ENCODE measurements at places on chromosomes 1 and 21. TPM values are rescaled to one million over a fixed set of nuclear protein-coding genes. Genes with fewer than 3 reads are reported as not detected.
A peak's percentile ranks its signal among the peaks of the same experiment; 100 is the strongest.

- no peak for DNase-seq
- H3K27me3 ChIP-seq, result no peaks in the 10 kb centered on the region
- H3K27ac ChIP-seq, result no peak overlapping the region
- no peak overlapping the region for H3K4me3 ChIP-seq
- no peaks in the 10 kb centered on the region for H3K36me3 ChIP-seq
Measured at GRCh38 chr1:159229896-159230295, 25.2 kb downstream of the ACKR1 start.

- H3K27me3 ChIP-seq, result no peaks in the 10 kb centered on the region
- no peak overlapping the region for H3K27ac ChIP-seq
- no peak overlapping the region for H3K4me3 ChIP-seq
- DNase-seq, result no peak
- no peaks in the 10 kb centered on the region for H3K4me1 ChIP-seq
- peaks cover 31% of the 10 kb centered on the region for H3K36me3 ChIP-seq
Measured at GRCh38 chr1:12272770-12273169, 42.9 kb downstream of the VPS13D start.

GRCh38 chr21:15295875-15296274 is 231.1 kb upstream of the NRIP1 start:
- H3K4me1 ChIP-seq, result no peaks in the 10 kb centered on the region
- no peak overlapping the region for H3K4me3 ChIP-seq
- H3K27ac ChIP-seq, result no peak overlapping the region
- no peak for DNase-seq

GRCh38 chr1:219927298-219927955 is 930 bp downstream of the SLC30A10 start:
- no peaks in the 10 kb centered on the region for H3K27me3 ChIP-seq
- no peak overlapping the region for H3K27ac ChIP-seq
- peak overlapping the region; percentile 67 for H3K4me3 ChIP-seq
- DNase-seq, result peak; percentile 27

DNA sequence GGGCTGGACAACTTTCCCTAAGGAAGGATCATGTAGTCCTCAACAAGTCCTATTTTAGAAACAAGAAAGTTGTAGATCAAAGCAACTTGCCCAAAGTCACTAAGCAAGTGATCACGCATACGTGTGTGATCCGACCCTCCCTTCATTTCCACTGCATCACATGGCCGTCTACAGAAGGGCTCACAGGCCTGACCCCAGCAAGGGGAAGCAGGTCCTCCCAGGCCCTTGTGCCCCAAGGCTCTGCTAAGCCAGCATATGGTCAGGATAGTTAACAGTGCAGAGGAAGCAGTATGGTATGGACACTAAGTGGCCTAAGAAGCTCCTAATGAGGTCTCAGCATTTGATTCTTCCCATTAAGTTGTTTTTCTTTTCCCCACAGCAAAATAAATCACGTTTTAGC is 24.8 kb downstream of the TFAP2E start:
- no peaks in the 10 kb centered on the region for H3K27me3 ChIP-seq
- DNase-seq, result no peak
- H3K4me1 ChIP-seq, result no peaks in the 10 kb centered on the region
- H3K27ac ChIP-seq, result no peak overlapping the region
- no peak overlapping the region for H3K4me3 ChIP-seq

DNA sequence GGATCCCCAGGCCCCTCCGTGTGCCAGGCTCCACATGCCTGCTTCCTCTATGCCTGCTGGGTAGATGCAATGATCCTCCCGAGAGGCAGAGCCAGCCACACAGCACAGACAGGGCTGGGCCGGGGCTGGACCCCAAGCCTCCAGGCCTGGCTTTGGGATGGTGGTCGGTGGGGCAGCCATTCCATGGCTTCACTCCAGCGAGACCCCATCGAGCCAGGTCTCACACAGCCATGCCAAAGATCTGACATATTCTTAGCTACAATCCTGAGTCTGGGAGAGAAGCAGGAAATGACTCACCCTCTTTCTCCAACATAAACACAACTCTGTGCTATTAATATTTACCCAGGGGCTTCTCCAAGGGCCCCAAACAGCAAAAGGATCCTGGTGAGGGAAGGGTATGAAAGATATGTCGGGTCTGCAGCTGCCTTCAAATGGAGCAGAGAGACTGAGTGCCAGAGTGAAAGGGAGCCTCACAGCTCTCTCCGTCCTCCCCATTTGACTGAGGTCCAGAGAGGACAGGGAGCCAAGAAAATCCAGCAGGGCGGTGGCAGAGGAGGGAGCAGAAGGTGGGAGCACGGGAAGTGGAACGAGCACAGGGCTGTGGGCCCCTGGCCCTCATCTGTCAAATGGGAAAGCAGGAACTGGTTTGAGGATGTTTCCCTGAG is 639.5 kb downstream of the MATN1 start:
- no peaks in the 10 kb centered on the region for H3K27me3 ChIP-seq
- H3K36me3 ChIP-seq, result no peaks in the 10 kb centered on the region
- H3K4me3 ChIP-seq, result no peak overlapping the region
- DNase-seq, result no peak
- H3K4me1 ChIP-seq, result peaks cover 10% of the 10 kb centered on the region

- H3K4me1 ChIP-seq, result no peaks in the 10 kb centered on the region
- DNase-seq, result no peak
Measured at GRCh38 chr1:245880754-245881403, 626.2 kb downstream of the SMYD3 start.

GRCh38 chr1:231694465-231695077 is 68.0 kb downstream of the DISC1 start:
- no peak for DNase-seq
- no peaks in the 10 kb centered on the region for H3K36me3 ChIP-seq
- H3K4me1 ChIP-seq, result peaks cover 4% of the 10 kb centered on the region
- no peak overlapping the region for H3K4me3 ChIP-seq
- no peak overlapping the region for H3K27ac ChIP-seq

DNA sequence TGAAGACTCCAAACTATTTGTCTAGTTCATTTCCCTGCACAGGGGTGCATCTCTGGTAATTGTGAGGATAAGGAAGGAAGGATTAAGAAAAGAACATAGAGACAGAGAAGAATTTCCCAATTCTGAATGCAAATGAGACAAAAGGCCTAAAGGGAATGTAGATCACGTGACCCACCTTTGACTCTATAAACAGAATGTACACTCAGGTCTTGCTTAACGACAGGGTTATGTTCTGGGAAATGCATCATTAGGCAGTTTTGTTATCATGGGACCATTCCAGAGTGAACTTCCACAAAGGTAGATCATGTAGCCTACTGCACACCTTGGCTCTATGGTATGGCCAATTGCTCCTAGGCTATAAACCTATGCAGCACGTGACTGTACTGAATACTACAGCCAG is 252.3 kb upstream of the ZP4 start:
- no peak for DNase-seq
- no peaks in the 10 kb centered on the region for H3K36me3 ChIP-seq
- H3K27ac ChIP-seq, result no peak overlapping the region
- H3K4me3 ChIP-seq, result no peak overlapping the region
- H3K4me1 ChIP-seq, result no peaks in the 10 kb centered on the region
- no peaks in the 10 kb centered on the region for H3K27me3 ChIP-seq

GRCh38 chr1:145846201-145846612 is 777 bp downstream of the NUDT17 start:
- no peak overlapping the region for H3K27ac ChIP-seq
- H3K4me3 ChIP-seq, result peak overlapping the region; percentile 70
- peaks cover 8% of the 10 kb centered on the region for H3K4me1 ChIP-seq
- no peak for DNase-seq
- H3K27me3 ChIP-seq, result no peaks in the 10 kb centered on the region

GRCh38 chr1:187873126-187873525 is 1044.4 kb downstream of the PLA2G4A start:
- H3K36me3 ChIP-seq, result no peaks in the 10 kb centered on the region
- H3K27ac ChIP-seq, result no peak overlapping the region
- H3K4me1 ChIP-seq, result no peaks in the 10 kb centered on the region
- DNase-seq, result no peak

DNA sequence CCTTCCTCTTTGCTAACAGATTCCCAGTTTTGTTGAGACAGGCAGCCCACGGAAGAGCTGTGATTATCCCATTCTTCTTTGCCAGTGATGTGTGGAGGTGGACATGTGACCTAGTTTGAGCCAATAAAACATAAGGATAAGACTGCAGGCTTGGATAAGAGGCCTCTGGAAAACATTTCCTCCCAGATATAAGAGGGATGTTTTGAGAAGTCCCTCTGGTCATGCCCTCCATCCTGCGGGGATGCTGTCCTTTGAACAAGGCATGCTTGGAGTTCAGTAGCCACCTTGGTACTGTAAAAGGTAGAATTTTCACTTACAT is 155.7 kb downstream of the TM2D1 start:
- no peak overlapping the region for H3K4me3 ChIP-seq
- no peaks in the 10 kb centered on the region for H3K4me1 ChIP-seq
- no peak overlapping the region for H3K27ac ChIP-seq
- no peak for DNase-seq
- H3K36me3 ChIP-seq, result no peaks in the 10 kb centered on the region

GRCh38 chr1:104132382-104132973 is 382.8 kb downstream of the AMY1C start:
- no peak overlapping the region for H3K27ac ChIP-seq
- DNase-seq, result no peak
- no peaks in the 10 kb centered on the region for H3K27me3 ChIP-seq
- H3K4me3 ChIP-seq, result no peak overlapping the region
- H3K36me3 ChIP-seq, result no peaks in the 10 kb centered on the region

PLPP3 gene
- 30.6 TPM for total RNA-seq

CHIT1 gene
- not detected for total RNA-seq

TM2D1 gene
- total RNA-seq, result 17.7 TPM

MEGF6 gene
- 13.2 TPM for total RNA-seq

MRPS6 gene
- total RNA-seq, result 156 TPM

AMY1C gene
- total RNA-seq, result not detected

Data from H1 (cell line).